ENCODE measurements at places on chromosomes 2 and 18. TPM values are rescaled to one million over a fixed set of nuclear protein-coding genes. Genes with fewer than 3 reads are reported as not detected.

- no peak for DNase-seq
These were observed 74.8 kb downstream of the EMX1 start for GRCh38 chr2:72991980-72992733.

- DNase-seq, result no peak
These were observed 78.0 kb upstream of the NFATC1 start for GRCh38 chr18:79317703-79318102.

DNA sequence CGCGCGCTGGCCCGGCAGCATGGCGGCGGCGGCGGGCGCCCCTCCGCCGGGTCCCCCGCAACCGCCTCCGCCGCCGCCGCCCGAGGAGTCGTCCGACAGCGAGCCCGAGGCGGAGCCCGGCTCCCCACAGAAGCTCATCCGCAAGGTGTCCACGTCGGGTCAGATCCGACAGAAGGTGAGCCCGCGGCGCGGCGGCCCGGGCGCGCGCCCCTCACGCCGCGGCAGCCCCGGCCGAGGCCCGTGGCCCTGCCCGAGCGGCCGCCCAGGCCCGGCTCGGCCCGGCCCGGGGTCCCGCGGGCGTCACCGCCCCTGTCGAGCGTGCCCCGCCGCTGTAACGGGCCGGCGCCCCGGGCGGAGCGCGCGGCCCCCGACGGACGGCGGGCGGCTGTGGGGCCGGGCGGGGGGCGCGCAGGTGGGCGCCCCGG lies 218 bp downstream of the DGKD start:
- DNase-seq, result no peak

GRCh38 chr18:3332376-3332775 lies 70.4 kb downstream of the MYL12B start:
- DNase-seq, result peak; percentile 7

Gene POTEJ
- 0.02 TPM for polyA plus RNA-seq

- DNase-seq, result no peak
These were observed 63.4 kb downstream of the MREG start for GRCh38 chr2:215949991-215950404.

GRCh38 chr2:236054621-236055305 lies 113.4 kb downstream of the GBX2 start:
- no peak for DNase-seq

GRCh38 chr18:23827681-23828080 lies 138.4 kb downstream of the LAMA3 start:
- DNase-seq, result no peak

Gene SPATA3
- not detected for polyA plus RNA-seq
